ENCODE measurements at places on chromosomes 5 and 9.

DNA sequence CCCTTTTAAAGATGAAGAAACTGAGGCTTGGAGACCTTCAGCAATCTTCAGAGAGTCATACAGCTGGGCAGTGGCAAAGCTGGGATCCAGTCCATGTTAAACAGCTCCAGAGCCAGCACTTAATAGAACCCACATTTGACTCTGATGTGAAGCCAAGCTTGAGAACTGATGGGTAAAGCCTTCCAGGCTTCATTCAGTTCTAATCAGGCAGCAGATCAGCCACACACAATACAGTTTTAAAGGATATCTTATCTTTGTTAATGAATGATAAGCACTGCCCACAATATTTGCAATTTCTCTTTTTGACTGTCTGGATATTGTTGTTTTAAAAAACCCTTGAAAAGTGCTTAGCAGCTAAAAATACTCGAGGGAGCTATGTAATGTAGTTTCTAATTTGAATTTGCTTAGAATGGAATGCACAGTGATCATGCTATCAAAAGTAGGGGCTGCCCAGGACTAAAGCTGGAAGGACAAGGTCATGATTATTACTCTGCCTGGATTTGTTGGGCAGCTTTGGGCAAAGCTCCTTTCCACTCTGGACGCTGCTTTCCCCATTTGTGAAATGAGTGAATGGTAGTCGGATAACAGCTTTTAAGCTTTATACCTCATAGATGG, 31.3 kb upstream of the HTR4 start:
- no peak for DNase-seq

- DNase-seq = no peak
Measured at GRCh38 chr5:14048434-14048833, 94.7 kb upstream of the TRIO start.

DNA sequence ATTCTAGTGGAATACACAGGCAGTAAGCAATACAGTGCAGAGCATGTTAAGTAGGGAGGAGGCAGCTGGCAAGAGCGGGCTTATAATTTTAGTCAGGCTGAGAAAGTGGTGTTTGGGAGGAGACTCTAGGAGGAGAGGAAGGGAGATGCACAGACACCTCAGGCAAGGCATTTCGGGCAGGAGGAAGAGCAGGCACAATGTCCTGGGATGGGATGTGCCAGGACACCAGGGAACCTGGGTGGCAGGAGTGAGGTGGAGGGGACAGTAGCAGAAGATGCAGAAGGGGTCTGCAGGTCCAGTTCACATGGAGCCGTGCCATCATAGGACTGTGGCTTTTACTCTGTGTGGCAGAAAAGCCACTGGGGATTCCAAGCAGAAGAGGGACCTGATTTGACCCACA, 143.7 kb upstream of the FSTL4 start:
- DNase-seq = no peak

DNA sequence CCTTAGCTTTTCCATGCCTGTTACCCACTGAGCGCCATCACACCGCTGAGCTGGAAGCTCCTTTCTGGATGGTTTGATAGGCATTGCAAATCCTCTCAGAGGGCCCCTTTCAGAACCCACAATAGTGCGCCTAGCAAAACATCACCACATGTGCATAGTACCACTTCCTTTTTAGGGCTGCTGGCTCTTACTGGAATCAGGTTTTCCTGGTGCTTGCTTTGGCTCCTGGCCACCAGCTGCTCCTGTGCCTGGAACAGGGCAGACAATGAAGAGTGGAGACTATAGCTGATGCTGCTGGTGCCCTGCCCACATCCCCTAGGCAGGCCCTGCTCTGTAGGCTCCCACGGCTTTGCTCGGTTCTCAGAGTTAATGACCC, 163.6 kb upstream of the SEMA6A start:
- no peak for DNase-seq

All from sigmoid colon (tissue), 7 donors.